Thoracic aorta (tissue), 2 donors: ENCODE measurements at places on chromosomes 12 and 14.

DNA sequence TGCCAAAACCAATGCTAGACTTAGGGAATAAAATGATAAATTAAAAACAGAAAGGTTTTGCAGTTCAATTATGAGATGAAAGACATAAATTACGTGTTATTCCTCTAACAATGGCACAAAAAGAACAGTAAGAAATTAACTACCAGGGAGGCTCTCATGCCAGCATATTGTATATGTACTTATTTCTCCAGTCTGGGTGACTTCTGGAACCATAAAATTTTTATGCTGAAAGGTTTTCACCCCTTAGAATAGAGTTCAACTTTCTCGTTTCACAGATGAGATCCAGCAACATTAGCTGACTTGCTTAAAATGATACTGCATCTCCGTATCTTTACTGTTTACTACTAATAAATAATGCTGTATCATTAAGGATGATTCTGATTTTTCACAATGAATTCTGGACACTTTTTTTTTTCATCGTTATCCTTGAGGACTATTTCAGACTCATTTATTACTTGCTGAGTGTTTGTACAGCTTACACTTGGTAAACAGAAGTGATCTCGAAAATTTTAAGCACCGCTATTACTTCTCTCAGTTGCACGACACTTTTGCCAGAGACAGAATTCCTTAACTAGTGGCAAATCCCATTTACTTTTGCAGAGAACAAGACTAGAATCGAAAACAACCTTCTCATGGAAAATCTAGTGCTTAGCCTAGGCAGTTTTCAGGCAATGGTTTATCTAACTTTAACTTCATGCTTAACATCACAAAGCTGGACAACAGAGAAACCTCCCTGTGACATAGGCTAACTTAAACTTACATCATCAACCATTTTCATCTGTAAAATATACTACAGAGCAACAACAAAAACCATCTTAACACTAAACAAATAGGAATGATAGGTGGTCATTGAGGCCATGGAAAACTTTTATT lies 2.7 kb downstream of the RSRC2 start:
- DNase-seq: no peak

DNA sequence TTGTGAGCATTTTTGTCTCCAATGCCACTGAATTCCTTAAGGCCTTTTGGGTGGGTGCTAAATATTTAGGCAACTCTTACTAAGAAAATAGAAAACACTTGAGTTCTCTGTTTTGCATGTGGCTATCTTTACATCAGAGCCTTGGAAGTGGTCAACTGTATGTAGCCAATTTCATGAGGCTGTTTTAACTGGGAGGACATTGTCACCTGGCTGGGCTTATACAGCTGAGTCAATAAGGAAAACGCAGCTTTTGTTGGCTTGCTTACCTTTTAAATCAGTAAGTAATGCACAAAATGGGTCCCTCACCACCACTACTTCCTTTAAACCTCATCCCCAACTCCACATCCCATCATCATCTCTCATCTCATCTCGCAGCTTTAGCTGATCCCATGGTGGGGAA lies 194.3 kb downstream of the RGS6 start:
- DNase-seq: no peak

DNA sequence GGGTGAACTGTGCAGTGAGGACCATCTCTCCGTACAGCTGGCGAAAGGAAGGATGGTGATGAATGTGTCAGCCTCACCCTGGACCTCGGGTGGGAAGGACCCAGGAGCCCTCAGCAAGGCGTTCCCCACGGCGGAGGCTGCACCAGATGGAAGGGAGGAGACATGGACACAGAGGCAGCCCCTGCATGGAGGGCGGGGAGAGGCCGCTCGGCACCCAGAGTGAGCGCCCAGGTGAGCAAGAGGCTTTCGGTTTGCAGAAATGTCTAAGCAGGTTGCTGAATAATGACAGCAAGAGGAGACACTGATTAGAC lies 109.9 kb downstream of the PIWIL1 start:
- no peak for DNase-seq

GRCh38 chr14:76143642-76144041 lies 8.1 kb upstream of the GPATCH2L start:
- no peak for DNase-seq

DNA sequence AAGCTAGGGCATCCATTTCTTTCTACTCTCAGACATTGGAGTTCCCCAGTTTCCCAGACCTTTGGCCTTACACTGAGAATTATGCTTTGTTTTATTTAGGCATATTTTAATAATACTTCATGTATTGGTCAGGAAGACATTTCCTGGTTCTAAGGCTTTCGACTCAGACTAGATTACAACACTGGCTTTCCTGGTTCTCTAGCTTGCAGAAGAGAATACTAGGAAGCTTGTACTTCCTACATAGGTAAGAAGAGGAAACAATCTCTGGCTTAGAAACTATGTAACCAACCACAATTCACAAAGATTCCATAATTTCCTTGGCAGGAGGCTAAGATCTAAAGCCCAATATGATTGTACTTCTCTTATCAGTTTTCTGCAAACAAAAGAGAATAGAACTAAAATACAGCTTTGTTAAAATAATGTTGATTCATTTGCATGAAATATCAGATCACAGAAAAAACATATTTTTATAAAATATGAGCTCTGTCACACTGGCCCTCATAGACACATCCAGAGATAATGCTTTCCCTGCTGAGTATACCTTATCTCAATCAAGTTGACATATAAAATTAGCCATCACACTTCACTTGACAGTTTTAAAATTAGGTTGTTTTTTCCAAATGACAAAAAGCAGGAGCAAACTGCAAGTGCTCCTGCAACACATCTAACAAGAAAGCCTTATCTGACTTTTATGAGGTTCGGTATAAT lies 30.5 kb downstream of the CLEC2D start:
- no peak for DNase-seq

- no peak for DNase-seq
Observed at GRCh38 chr14:104476437-104476836, 103.1 kb upstream of the C14orf180 start.

DNA sequence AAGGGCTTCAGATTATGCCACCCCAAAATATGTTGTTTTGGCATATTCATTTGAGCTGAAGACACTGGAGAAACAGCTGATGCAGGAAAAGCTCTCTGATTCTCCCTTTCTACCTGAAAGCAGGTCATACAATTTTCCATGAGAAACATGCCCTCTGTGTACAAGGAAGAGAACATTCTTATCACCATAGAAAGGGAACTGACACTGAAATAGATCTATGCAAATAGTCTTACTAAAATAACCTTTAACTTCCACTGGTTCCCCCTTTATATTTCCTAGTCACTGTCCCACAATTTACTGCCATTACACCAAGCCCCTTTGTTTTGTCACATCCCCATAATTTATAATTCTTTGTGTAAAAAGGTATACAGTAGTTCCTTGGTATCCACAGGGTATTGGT lies 9.6 kb upstream of the PHC1 start:
- DNase-seq: no peak

DNA sequence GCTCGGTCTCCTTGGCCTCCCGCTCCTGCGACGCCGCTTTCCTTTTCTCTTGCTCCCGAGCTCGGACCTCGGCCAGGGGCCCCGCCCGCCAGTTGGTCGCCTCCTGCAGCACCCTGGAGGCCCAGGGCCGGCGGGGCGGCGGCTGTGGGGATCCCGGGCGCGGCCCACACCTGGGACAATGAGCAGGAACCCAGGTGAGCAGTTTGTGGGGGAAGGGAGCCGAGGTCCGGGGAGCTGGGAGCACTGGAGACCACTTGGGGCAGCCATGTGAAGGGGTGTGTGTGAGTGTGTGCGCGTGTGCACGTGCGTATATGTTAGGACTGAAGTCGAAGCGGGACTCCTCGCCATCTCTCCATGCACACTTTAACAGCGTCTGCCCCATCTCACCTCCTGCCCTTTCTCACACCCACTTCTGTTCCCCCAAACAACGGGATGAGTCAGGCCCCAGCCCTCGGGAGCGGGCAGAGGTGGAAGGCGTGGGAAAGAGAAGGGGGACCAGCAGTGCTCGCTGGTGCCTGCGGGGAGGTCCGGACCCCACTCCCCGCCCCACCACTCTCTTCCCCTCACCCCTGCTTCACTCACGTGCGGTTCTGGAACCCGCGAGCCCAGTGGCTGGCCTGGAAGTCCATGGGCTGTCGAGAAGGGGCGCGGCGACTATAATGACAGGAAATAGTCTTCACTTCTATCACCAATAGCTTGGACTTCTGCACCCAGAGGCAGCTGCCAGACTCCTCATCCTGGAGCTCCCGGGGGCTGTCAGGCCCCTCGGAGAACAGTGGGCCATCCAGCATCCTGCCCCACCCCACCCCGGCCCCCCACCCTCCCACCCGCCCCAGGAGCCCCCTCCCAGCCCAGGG lies 450 bp downstream of the DDN start:
- no peak for DNase-seq

- DNase-seq: no peak
Observed at GRCh38 chr12:123962513-123962912, 10.1 kb downstream of the CCDC92 start.

GRCh38 chr12:22951206-22951605 lies 326.2 kb downstream of the ETNK1 start:
- no peak for DNase-seq

DNA sequence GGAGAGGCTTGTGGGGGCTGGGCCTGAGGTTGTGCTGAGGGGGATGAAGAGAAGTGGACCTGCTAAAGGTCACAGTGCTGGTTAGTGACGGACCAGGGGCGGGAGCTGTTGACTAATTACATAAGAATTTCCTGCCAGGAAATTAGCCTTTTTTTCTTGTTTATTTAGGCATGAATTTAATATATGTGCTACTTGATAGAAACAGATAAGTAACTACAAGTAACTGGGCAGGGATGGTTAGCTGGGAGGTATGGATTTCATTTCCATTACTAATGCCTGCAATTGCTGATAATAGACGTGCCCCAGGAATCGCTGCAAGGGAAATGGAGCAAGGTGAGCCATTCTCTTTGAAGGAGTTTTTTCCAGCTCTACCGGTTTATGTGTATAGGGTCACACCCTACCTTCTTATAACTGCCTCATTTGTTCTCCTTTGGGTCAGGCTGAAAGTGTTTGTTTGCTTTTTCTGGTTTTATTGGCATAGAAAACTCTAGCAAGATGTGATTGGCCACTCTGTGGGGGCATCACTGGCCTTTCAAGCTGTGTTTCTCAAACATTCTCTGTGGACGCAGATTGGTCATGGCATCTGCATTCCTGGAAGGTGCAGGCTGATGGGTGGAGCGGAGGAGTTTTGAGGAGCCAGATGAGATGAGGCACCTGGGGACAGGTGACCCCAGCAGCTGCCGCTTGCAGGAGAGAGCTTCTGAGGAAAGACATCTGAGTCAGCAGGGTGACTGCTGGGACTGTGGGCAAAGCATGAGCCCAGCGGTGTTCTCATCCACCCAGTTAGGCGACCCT lies 19.0 kb upstream of the GPRC5A start:
- no peak for DNase-seq

GRCh38 chr12:39395866-39396265 lies 47.1 kb downstream of the KIF21A start:
- DNase-seq: no peak
